ENCODE measurements at places on chromosomes 6 and 20. TPM values are rescaled to one million over a fixed set of nuclear protein-coding genes. Genes with fewer than 3 reads are reported as not detected.

SEC63 gene
- 17.9 TPM for total RNA-seq

RNF146 gene
- total RNA-seq, result 10.2 TPM

GRIK2 gene
- total RNA-seq, result 0.36 TPM

PAX1 gene
- not detected for total RNA-seq

FAM184A gene
- not detected for total RNA-seq

MAS1 gene
- not detected for total RNA-seq

SNX9 gene
- total RNA-seq, result 26.8 TPM

CCN5 gene
- 27.9 TPM for total RNA-seq

ADGB gene
- not detected for total RNA-seq

ENPP1 gene
- 1.6 TPM for total RNA-seq

NMBR gene
- total RNA-seq, result not detected

ESR1 gene
- not detected for total RNA-seq

DEFB113 gene
- total RNA-seq, result not detected

DCDC2 gene
- 3.7 TPM for total RNA-seq

HLA-DOB gene
- 0.13 TPM for total RNA-seq
